Suppressor macrophage treated with lipopolysaccharide for 1 hour (primary cell): ENCODE measurements at places on chromosomes 16 and 17.

GRCh38 chr17:248337-249235 lies 67.1 kb upstream of the DOC2B start:
- DNase-seq, result no peak

DNA sequence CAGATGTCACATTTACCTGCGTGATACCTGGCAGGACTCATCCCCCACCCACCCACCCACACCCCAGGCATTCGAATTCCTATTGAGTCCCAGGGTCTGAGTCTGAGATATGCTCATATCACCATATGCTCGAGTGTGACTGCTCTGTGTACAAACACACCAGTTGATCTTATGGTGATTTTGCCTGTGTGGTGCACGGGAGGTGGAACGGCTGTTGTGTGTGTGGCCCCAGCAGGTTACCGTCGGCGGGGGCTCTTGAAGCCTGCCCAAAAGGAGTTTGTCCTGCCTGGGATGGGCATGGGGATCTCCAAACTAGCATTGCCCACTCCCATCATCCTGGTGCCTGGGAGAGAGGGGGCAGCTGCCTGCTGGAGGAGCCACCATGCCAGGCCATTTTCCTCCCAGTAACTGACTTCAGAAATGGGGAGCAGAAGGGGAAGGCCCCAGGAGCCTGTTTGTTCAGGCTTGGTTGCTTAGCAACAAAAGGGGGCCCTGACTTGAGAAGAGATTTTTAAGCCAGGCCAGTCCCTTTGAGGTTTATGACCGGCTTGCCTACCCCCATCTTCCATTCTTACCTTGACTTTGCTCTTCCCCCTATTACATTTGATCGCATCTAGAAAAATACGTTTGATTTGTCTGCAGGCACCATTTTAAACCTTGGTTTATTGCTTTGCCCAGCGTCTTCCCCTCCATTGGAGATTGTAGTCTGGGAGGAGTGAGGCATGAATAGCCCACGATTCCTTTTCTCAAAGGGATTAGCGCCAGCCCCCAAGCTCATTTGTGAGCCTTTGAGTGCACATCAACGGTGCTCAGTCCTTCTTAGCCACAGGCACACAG lies 217.7 kb downstream of the CCDC182 start:
- DNase-seq, result no peak

GRCh38 chr16:24094660-24095059 lies 161.5 kb upstream of the CACNG3 start:
- DNase-seq, result no peak

GRCh38 chr16:73056921-73057290 lies 9.0 kb upstream of the ZFHX3 start:
- no peak for DNase-seq

DNA sequence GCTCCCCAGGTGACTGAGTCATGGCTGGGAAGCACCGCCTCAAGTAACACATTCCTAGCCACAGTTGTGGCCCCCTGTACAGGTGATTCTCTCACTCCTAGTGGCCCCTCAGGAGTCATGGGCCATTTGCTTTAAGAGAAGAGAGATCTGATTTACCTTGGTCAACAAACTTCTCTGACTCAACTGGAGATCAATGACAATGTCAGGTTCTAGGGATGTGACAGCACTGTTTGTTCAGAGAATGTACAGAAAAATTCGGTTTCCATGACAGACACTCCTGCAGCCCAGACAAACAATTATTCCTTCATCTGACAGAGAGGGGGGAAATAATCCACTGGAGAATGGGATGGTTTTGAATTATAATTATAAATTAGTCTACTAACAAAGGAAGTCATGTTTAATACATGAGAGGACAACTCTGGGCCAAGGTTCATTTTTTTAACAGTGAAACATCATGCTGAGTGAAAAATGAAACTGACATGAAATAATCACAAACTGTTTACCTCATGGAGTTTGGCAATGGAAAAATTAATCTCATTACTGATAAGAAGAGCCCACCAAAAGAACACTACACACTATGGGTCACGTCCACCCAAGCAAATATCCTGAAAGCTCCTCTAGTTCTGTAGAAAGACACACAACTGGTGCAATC lies 9.7 kb downstream of the ERN1 start:
- DNase-seq, result no peak

- DNase-seq, result no peak
These were observed 32.2 kb upstream of the ABCA3 start for GRCh38 chr16:2372684-2373083.

DNA sequence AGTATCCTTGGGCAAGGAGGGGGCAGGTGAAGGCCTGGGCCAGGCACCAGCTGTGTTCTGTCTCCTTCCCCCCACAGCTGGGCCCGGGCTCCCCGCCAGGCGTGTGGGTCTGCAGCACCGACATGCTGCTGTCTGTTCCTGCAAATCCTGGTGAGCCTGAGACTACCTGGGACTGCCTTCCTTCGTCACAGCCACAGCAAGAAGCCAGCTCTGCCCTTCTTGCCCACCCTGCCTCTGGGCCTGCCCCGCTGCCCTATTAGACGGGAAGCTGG lies 12.3 kb downstream of the FCSK start:
- no peak for DNase-seq
